ENCODE measurements at places on chromosomes 7 and 10. TPM values are rescaled to one million over a fixed set of nuclear protein-coding genes. Genes with fewer than 3 reads are reported as not detected.

GRCh38 chr10:89773081-89773480, 71.7 kb downstream of the KIF20B start:
- DNase-seq: no peak

GRCh38 chr10:43691485-43691884, 42.8 kb upstream of the ZNF32 start:
- no peak for DNase-seq

The HOXA2 gene
- not detected for total RNA-seq

GRCh38 chr7:15041226-15041625, 138.7 kb upstream of the DGKB start:
- no peak for DNase-seq

GRCh38 chr7:89994483-89994882, 159.8 kb upstream of the STEAP1 start:
- no peak for DNase-seq

The CRPPA gene
- 0.68 TPM for total RNA-seq

GRCh38 chr7:6078548-6078947, 47.4 kb downstream of the ANKRD61 start:
- no peak for DNase-seq

The TRIM4 gene
- 28.9 TPM for total RNA-seq

- DNase-seq: no peak
Measured at GRCh38 chr7:44700322-44700721, 48.3 kb upstream of the ZMIZ2 start.

GRCh38 chr7:124697746-124698145, 67.8 kb downstream of the GPR37 start:
- DNase-seq: no peak

- DNase-seq: no peak
Measured at GRCh38 chr7:14309432-14309831, 320.0 kb upstream of the ETV1 start.

The ZNF239 gene
- total RNA-seq: 0.25 TPM

The LRRC17 gene
- not detected for total RNA-seq

- no peak for DNase-seq
Measured at GRCh38 chr7:2083362-2083761, 149.4 kb downstream of the MAD1L1 start.

The UMAD1 gene
- total RNA-seq: 16.7 TPM

DNA sequence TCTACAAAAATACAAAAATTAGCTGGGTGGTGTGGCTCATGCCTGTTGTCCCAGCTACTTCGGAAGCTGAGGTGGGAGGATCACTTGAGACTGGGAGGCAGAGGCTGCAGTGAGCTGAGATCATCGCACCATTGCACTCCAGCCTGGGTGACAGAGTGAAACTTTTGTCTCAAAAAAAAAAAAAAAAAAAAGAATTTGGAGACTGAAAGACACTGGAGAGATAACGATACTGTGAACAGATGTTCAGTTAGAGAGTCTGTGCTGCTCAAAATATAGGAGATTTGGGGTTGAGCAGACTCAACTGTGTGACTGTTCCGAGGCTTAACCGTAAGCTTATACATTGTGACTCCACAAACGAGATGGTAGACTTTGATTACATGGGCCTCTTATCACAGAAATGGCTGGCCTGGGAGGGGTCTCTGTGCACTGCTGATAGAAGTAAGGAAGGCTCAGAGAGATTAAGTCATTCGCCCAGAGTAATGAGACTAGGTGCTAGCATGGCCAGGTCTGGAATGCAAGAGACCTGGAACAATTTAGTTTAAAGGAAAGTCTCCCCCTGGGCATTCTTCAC, 19.4 kb downstream of the WBP1L start:
- DNase-seq: no peak

The HTRA1 gene
- total RNA-seq: not detected

The ZC3HAV1 gene
- total RNA-seq: 133 TPM

The NXPH1 gene
- not detected for total RNA-seq
